NCI-H187 (cell line): ENCODE measurements at places on chromosomes 1 and 21.

- DNase-seq = no peak
Measured at GRCh38 chr1:29974316-29974724, 738.0 kb downstream of the PTPRU start.

- no peak for DNase-seq
Measured at GRCh38 chr21:41321908-41322495, 5.4 kb downstream of the FAM3B start.

GRCh38 chr21:43644609-43645008 is 14.7 kb downstream of the HSF2BP start:
- DNase-seq = no peak

DNA sequence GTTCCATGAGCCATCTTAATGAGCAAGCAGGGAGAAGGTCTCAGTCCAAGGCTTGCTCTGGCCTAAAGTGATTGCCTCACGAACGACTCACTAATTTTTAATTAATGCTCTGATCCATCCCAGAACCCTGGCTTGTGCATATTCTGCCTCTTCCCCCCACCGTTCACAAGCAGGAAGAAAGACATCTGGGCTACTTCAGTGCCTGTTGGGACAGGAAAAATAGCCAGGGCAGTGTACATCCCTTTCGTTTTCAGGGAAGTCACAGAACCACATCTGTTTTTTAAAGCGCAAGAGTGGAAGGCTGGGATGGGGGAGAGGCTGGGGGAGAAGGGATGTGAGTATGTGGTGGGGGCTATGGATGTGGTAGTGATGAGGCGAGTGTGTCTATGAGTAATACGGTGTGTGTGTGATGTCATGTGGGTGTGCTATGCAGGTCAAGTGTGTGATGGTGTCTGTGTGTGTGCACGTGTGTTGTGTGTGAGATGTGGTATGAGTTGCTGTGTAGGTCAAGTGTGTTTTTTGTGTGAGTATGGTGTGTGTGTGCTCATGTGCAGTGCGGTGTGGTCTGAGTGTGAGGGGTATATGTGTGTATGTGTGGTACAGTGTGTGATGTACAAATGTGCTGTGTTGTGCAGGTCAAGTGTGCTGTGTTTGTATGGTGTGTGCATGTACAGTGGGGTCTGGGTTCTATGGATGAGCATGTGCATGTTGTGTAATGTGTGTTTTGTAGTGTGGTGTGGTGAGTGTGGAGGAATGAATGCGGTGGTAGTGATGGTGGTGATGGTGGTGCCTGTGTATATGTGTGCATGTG is 64.9 kb upstream of the SYT6 start:
- no peak for DNase-seq

- no peak for DNase-seq
Measured at GRCh38 chr1:53278298-53278725, 40.0 kb upstream of the MAGOH start.

GRCh38 chr1:222037720-222038119 is 295.8 kb upstream of the DUSP10 start:
- DNase-seq = no peak
